ENCODE measurements at places on chromosomes 7 and 10. TPM values are rescaled to one million over a fixed set of nuclear protein-coding genes. Genes with fewer than 3 reads are reported as not detected.

MYH16 gene
- polyA plus RNA-seq = not detected

SORBS1 gene
- 225 TPM for polyA plus RNA-seq

WEE2 gene
- polyA plus RNA-seq = not detected

MSMB gene
- not detected for polyA plus RNA-seq

FKBP9 gene
- 65.6 TPM for polyA plus RNA-seq

ABCA13 gene
- not detected for polyA plus RNA-seq

FAM20C gene
- polyA plus RNA-seq = 17.6 TPM

ICA1 gene
- polyA plus RNA-seq = 36.8 TPM

TAS2R5 gene
- 0.41 TPM for polyA plus RNA-seq

CTAGE8 gene
- 0.23 TPM for polyA plus RNA-seq

STX1A gene
- polyA plus RNA-seq = 1.8 TPM

CDNF gene
- polyA plus RNA-seq = 4.5 TPM

FFAR4 gene
- 0.14 TPM for polyA plus RNA-seq

MTURN gene
- polyA plus RNA-seq = 15.0 TPM

TRIM56 gene
- polyA plus RNA-seq = 11.4 TPM

KIF20B gene
- 0.81 TPM for polyA plus RNA-seq

VWA2 gene
- polyA plus RNA-seq = not detected

OR9A2 gene
- not detected for polyA plus RNA-seq

NPFFR1 gene
- 0.02 TPM for polyA plus RNA-seq

DNAH11 gene
- 0.86 TPM for polyA plus RNA-seq

XPNPEP1 gene
- 20.7 TPM for polyA plus RNA-seq

All from right cardiac atrium (tissue), 5 donors.